NCI-H748 treated with DMSO at 0.1 percent for 48 hours (cell line): ENCODE measurements at places on chromosomes 2 and 18.

- DNase-seq, result no peak
These were observed 30.7 kb downstream of the FSHR start for GRCh38 chr2:49123600-49123999.

DNA sequence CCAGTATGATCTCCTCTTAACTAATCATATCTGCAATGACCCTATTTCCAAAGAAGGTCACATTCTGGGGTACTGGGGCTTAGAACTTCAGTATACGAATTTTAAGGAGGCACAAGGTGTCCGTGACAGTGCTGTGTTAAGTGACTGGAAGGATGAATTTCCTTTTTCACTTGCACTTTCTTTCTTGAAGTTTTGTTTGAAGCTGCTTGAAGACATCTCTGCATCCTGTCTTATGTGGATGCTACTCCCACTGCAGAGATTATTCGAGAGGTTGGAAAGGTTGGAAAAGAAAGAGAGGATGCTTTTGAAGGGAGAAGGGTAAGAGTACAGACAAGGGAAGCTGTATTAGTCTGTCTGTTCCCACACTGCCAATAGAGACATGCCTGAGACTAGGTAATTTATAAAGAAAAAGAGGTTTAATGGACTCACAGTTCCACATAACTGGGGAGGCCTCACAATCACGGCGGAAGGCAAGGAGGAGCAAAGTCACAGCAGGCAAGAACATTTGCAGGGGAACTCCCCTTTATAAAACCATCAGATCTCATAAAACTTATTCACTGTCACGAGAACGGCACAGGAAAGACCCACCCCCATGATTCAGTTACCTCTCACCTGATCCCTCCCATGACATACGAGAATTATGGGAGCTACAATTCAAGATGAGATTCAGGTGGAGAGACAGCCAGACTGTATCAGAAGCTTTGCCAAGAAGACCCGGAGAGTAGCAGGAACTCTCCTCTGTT is 3.6 kb upstream of the RNF144A start:
- DNase-seq, result no peak

DNA sequence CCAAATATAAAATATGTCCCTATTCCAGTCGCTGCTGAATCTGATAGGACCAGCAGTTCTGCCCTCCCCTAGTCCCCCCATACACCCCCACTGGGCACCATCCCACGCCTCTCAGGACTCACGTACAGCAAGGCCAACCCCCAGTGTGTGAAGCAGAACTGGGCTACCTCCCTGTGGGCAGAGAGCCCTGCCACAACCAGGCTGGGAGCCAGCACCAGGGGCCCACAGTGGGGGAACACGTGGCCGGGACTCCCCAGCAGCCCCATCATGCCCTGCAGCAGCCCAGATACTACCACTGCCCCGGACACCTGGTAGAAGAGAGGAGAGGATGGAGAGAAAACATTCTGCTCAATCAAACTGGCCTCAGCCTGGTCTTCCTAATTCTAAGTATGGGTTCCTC is 1.3 kb downstream of the SLC23A3 start:
- no peak for DNase-seq

- DNase-seq, result no peak
These were observed 20.0 kb downstream of the AQP12A start for GRCh38 chr2:240711701-240712100.

DNA sequence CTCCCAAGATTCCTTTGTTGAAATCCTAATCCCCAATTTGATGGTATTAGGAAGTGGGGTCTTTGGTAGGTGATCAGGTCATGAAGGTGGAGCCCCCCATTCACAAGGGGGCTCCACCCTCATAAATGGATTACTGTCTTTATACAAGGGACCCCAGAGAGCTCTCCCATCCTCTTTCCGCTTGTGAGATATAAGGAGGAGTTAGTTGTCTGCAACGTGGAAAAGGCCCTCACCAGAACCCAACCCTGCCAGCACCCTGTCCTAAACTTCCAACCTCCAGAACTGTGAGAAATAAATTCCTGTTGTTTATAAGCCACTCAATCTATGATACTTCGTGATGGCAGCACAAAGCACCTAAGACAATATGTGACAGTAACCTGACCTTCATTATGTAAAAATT is 684.1 kb upstream of the HS6ST1 start:
- DNase-seq, result no peak

- DNase-seq, result no peak
These were observed 13.1 kb upstream of the TNS1 start for GRCh38 chr2:218015586-218016521.

DNA sequence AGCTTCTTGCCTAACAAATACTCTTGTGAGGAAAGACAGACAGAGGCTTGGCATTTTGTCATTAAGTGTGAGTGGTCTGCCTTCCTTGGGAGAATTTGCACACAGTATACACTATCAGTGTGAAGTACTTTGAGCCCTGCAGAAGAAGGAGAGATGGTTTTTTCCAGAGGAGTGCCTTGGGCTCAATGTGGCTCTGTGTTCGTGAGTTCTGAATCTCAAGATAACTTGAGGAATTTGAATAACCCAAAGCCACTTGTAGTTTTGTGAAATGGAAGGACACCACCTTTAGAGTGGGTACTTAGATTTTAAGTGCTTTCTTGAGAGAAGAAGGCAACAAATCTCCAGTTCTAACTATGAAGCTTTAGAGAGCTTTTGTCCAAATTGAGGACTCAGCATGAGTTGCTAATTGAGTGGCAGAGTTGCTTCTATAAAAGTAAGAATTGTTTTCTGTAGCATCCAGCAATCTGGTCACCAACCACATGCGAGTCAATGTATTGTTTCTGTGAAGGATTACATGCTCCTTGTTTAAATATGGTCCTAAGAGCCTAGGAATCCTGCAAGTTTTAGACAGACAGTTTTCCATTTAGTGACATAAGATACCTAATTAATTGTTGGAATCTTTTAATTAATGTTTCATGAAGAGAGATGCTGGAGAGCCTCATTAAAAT is 68.3 kb downstream of the BABAM2 start:
- DNase-seq, result no peak

DNA sequence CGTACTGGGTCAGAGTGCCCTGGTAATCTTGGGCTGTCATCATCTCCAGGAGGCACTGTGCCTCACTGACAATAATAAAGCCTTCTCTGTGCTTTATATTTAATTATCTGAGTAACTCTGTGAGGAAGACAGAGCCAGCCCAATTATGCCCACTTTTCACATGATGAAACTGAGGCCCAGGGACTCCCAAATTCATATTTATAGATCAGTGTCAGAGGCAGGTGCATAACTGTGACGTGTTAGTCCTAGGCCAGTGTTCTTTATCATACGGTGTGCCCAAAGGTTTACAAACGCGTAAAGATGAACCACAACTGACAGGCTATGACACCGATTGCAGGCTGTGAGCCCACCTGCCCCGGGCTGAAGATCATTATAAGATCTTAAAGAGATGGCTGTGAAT is 65.4 kb downstream of the XDH start:
- no peak for DNase-seq

DNA sequence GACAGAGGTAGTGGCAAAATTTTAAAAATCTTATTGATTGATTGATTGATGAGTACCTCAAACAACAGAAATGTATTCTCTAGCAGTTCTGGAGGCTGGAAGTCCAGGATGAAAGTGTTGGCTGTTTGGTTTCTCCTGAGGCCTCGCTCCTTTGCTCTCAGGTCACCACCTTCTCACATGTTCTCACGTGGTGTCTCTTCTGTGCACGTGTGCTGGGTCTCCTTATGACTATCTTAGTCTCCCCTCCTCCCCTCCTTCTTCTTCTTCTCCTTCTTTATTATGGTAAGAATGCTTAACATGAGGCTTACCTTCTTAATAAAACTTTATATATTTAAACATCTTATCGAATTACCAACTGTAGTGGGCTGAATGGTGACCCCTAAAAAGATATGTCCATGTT is 446.0 kb upstream of the SPHKAP start:
- DNase-seq, result no peak

DNA sequence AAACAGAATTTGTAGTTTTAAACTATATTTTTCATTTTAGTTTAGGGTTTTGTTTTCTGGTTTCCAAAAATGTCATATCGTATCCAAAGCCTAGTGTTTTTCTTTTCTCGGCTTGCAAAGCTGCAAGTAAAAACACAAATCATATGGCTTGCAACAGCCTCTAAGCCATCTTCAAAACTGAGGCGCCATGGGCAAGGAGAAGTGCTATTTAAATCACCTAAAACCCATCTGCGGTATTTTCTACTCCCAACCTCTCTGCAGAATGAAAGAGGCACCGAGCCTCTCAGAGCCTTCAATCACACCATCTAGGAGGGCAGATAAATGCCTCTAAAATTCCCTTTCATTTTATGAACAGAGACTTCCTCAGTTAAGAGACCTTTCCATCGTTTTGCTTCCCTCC is 25.2 kb downstream of the FECH start:
- no peak for DNase-seq
